ENCODE measurements at places on chromosomes 6 and 20.

GRCh38 chr6:34055223-34055933 lies 90.5 kb downstream of the GRM4 start:
- peak; percentile 80 for DNase-seq

DNA sequence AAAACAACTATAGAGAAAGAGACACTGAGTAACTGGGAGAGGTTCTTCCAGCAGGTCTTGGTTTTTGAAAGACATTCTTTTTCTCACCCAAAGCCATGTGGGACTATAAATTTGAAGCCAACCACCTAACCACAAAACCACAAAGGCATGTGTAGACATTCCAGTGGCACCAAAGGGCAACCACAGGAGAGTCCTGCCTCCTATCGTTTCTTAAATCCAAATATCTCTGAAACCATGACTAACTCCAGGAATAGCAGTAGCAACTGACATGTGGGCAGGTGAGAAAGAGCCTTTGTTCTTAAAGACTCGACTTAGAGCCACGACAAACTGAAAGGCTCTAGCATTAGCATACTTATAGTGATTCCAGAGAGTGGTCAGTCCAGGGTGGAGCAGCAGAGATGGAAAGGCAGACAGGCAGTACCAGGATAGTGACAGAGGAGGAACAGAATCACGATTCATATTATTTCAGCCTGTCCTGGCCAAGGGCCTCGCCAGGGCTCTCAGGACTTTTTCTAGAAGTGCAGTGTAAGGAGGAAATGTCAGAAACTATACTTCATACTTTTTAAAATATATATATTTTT lies 9.4 kb upstream of the COL9A1 start:
- peak; percentile 96 for DNase-seq

DNA sequence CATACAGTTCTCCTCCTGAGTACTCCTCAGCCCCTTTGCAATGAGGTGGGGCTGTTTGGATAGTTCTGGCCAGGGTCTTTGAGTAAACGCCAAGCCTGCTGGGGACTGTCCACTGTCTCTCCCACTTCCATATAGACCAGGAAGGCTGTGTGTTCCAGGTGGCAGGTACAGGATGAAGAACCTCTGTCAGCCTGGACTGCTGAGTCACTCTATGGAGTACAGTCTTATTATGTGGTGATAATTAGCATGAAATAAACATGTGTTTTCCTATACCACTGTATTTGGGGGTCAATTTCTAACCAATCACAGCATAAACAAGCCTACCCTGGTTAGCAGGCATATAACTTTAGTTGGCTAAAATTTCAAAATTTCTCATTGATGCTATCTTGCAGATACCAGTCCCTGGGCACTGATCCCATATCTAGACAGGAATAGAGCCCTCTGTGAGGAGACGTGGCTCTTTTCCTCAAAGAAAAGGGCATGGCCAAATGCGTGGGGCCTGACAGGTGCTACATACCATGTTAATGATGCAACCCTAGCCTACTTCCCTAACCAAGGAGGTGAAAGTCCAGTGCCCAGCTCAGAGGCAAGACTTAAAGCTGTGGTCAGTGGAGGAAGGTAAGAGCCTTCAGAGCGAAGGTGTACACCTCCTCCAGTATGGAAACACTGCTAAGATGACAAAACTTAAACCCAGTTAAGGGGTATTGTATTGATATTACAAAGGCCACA lies 4.5 kb upstream of the ALDH8A1 start:
- DNase-seq = no peak

- DNase-seq = peak; percentile 13
Measured at GRCh38 chr6:17494177-17494576, 100.8 kb downstream of the CAP2 start.

GRCh38 chr6:125727216-125727615 lies 22.2 kb upstream of the HEY2 start:
- no peak for DNase-seq

DNA sequence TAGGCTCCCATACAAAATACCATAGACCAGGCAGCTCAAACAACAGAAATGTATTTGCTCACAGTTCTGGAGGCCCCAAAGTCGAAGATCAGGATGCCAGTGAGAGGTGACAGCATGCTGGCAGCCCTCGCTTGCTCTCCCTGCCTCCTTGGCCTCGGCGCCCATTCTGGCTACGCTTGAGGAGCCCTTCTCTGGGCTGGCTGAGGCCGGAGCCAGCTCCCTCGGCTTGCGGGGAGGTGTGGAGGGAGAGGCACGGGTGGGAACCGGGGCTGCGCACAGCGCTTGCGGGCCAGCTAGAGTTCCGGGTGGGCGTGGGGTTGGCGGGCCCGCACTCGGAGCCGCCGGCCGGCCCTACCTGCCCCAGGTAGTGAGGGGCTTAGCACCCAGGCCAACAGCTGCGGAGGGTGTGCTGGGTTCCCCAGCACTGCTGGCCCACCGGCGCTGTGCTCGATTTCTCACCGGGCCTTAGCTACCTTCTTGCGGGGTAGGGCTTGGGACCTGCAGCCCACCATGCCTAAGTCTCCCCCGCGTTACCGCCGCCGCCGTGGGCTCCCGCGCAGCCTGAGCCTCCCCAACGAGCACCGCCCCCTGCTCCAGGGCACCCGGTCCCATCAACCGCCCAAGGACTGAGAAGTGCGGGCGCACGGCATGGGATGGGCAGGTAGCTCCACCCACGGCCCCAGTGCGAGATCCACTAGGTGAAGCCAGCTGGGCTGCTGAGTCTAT lies 32.6 kb upstream of the SERPINB9 start:
- DNase-seq = no peak

DNA sequence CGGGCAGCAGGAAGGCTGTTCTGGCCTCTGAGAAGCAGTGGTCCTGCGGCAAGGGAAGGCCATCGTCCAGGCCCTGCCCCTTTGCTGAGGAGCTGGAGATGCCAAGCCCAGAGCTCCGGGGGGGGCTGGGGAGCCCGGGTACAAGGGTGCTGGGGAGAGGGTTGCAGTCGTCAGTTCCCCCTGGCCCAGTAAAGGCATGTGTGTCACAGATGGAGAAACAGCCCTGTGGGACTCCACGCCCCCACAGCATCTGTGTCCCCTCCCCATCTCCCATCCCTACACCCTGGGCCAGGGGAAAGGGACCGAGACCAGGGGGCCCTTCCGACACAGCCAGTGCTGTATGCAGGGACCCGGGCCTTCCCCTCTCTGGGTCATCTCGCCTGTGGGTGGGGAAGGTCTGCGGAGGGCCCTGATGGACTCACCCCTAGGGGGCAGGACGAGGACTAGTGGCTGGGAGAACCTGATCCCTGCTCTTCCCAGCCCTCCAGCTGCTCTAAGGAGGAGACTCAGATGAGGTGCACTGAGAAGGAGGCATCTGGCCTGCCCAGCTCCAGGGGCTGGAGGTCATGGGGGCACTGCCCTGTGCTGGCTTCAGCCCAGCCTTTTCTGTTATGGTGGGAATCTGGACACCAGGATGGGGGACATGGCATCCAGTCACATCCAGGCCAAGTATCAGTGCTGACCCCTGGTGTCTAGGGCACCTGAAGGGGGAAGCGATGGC lies 609 bp downstream of the MYL9 start:
- DNase-seq = peak; percentile 61

Measured in astrocyte of the hippocampus (primary cell).